Activated T-cell treated with anti-CD3 and anti-CD28 coated beads, Interleukin-2, amount 50 U/mL, for 72 hours (primary cell): ENCODE measurements at places on chromosomes 12 and 14. TPM values are rescaled to one million over a fixed set of nuclear protein-coding genes. Genes with fewer than 3 reads are reported as not detected.

- no peaks in the 10 kb centered on the region for H3K4me1 ChIP-seq
- no peak overlapping the region for H3K4me3 ChIP-seq
- no peaks in the 10 kb centered on the region for H3K36me3 ChIP-seq
- H3K27ac ChIP-seq, result no peak overlapping the region
- no peak for DNase-seq
Observed at GRCh38 chr14:53620317-53620716, 336.3 kb downstream of the BMP4 start.

DNA sequence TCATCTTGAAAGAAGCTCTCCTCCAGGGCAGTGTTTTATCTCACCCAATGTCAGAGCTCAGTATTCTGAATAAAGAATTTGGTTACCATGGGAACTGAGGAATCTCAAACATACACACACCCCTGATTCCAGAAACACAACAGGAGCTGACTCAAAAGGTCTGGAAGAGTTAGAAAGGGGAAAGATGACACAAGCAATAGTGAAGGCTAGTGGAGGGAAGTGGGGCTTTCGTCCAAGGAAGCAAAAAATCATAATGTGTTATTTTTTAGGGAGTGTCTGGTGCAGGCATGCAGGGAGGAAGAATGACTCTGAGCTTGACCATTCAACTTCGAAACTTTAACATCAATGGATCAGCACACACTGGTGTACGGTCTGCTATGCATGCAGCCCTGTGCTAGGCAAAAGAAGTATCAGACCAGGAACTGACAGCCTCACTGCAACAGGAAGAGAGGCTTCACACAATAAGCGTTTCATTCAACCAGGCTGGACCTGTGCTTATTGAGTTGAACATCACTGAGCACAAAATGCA lies 20.3 kb downstream of the HEBP1 start:
- H3K27ac ChIP-seq, result no peak overlapping the region
- DNase-seq, result no peak
- no peak overlapping the region for H3K4me3 ChIP-seq

The APOF gene
- 0.28 TPM for total RNA-seq

DNA sequence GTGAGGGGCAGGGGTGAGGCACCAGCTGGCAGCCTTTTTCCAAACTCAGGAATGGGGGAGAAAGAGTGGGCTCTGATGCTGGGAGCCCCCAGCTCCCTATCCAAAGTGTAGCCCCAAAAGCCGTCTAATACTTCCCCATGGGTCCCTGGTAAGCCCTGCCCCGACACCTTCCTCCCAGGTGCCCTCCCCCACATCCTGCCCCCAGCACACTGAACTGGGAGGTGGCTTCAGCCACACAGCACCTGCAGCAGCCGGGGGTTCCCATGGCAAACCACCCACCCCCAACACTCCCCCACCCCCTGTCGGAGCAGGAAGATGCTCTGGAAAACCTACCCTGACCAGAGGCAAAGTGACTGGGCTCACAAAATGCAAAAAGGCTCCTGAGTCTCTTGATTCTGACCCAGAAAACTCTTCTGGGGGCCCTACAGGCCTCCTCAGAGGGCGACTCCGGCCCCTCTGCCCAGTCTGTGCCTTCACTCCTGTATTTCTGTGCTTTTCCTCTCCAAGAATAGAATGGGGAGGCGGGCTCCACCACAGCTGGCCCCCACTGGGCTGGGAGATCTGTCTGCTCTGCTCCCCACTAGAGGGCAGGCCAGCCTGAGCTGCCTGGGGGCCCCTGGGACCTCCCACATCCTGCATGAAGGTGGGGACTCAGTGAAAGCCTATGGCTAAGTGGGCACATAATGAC lies 81.6 kb downstream of the ITPK1 start:
- peak overlapping the region; percentile 80 for H3K27ac ChIP-seq
- H3K4me3 ChIP-seq, result peak overlapping the region; percentile 1
- peaks cover 27% of the 10 kb centered on the region for H3K4me1 ChIP-seq
- no peaks in the 10 kb centered on the region for H3K27me3 ChIP-seq
- H3K36me3 ChIP-seq, result no peaks in the 10 kb centered on the region

DNA sequence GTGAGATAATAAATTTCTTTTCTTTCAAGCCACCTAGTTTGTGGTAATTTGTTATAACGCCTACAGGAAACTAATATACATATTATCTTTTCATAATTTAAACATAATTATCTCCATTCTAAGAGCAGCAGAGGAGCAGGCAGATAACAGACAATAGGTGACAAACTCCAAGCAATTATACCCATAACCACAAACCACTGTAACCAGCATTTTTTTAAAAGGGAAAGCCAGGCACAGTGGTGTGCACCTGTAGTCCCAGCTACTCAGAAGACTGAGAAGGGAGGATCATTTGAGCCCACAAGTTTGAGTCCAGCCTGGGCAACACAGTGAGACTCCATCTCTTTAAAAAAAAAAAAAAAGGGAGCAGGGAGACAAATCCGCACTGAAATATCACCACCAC lies 54.9 kb downstream of the ATF7 start:
- no peak overlapping the region for H3K27ac ChIP-seq
- no peaks in the 10 kb centered on the region for H3K27me3 ChIP-seq
- DNase-seq, result no peak

DNA sequence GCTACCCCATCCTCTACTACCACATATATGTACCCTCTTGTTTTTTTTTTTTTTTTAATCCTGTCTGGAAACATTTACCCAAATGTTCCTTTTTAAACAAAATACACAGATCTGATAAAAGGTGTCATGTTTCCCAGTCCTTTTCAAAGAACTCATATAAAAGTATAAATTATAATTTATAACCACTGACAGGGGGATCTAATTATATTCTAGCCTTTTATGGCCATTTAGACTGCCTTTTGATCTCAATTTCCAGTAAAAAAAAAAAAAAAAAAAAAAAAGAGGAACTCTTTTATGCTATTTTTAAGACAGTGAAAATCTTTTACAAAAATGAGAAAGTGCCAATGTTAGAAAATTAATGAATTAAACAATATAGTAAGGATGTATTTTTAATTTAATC lies 65.0 kb downstream of the NAV3 start:
- no peaks in the 10 kb centered on the region for H3K27me3 ChIP-seq
- H3K4me1 ChIP-seq, result no peaks in the 10 kb centered on the region
- H3K36me3 ChIP-seq, result peaks cover 2% of the 10 kb centered on the region
- DNase-seq, result no peak
- H3K27ac ChIP-seq, result no peak overlapping the region

DNA sequence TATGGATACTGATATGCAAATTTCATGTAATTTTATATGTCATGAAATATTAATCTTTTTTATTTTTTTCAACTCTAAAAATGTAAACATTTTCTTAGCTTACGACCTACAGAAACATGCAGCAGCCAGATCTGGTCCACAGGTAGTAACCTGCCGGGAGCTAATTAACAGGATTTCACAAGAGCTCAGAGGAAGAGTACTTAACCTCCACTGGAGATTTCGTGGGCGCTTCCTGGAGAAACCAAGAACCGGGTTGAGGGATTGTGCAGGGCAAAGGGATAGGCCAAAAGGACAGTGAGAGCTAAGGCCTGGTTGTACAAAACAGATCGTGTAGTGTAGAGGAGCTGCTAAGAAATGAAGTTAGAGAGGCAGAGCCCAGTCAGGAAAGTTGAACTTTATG lies 315.7 kb downstream of the PAWR start:
- no peaks in the 10 kb centered on the region for H3K27me3 ChIP-seq
- H3K4me3 ChIP-seq, result no peak overlapping the region
- H3K36me3 ChIP-seq, result no peaks in the 10 kb centered on the region

The NGB gene
- not detected for total RNA-seq

GRCh38 chr14:103112400-103113243 lies 10.6 kb upstream of the TNFAIP2 start:
- no peak for DNase-seq
- H3K36me3 ChIP-seq, result no peaks in the 10 kb centered on the region
- no peak overlapping the region for H3K4me3 ChIP-seq
- no peaks in the 10 kb centered on the region for H3K27me3 ChIP-seq

GRCh38 chr14:95841668-95842067 lies 35.0 kb upstream of the TUNAR start:
- H3K36me3 ChIP-seq, result no peaks in the 10 kb centered on the region
- H3K27me3 ChIP-seq, result peaks cover 28% of the 10 kb centered on the region
- no peaks in the 10 kb centered on the region for H3K4me1 ChIP-seq
- no peak overlapping the region for H3K4me3 ChIP-seq

- H3K4me1 ChIP-seq, result no peaks in the 10 kb centered on the region
- H3K4me3 ChIP-seq, result no peak overlapping the region
- no peak for DNase-seq
- peaks cover 8% of the 10 kb centered on the region for H3K36me3 ChIP-seq
- no peaks in the 10 kb centered on the region for H3K27me3 ChIP-seq
Observed at GRCh38 chr12:104823985-104824461, 134.1 kb downstream of the SLC41A2 start.

DNA sequence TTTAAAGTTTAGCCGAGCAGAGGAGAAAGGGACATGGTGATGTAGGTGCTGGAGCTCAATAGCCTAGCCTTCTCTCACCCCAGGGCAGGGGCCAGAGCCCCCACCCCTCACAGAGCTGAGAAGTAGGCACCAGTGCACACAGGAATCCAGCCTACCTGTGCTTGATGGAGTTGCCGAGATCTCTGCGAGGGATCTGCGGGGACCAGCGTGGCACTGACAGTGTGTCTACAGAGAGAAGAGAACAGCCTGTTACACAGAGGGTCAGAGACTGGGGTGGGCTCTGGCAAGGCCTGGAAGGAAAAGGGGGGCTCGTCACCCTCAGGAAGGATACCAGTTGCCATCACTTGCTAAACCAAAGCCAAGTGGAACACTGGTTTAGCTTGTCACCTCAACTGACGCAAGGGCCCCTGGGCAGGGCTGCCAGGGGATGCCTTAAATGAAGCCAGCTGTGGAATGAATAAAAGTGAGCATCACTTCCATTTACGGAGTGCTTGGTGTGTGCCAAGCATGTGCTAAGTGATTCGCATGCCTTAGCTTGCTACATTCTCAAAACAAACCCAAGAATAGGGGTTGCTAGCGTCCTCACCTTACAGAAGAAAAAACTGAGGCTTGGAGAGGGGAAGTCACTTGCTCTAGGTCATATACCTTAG lies 220.8 kb upstream of the NOS1 start:
- no peak for DNase-seq
- H3K4me1 ChIP-seq, result no peaks in the 10 kb centered on the region
- no peak overlapping the region for H3K27ac ChIP-seq
- peaks cover 12% of the 10 kb centered on the region for H3K27me3 ChIP-seq

The PRIMA1 gene
- total RNA-seq, result not detected

The PEX5 gene
- total RNA-seq, result 25.4 TPM

- H3K4me3 ChIP-seq, result no peak overlapping the region
- H3K4me1 ChIP-seq, result peaks cover 4% of the 10 kb centered on the region
- no peaks in the 10 kb centered on the region for H3K36me3 ChIP-seq
- H3K27me3 ChIP-seq, result peaks cover 66% of the 10 kb centered on the region
Observed at GRCh38 chr14:101457301-101457935, 103.9 kb upstream of the DIO3 start.

DNA sequence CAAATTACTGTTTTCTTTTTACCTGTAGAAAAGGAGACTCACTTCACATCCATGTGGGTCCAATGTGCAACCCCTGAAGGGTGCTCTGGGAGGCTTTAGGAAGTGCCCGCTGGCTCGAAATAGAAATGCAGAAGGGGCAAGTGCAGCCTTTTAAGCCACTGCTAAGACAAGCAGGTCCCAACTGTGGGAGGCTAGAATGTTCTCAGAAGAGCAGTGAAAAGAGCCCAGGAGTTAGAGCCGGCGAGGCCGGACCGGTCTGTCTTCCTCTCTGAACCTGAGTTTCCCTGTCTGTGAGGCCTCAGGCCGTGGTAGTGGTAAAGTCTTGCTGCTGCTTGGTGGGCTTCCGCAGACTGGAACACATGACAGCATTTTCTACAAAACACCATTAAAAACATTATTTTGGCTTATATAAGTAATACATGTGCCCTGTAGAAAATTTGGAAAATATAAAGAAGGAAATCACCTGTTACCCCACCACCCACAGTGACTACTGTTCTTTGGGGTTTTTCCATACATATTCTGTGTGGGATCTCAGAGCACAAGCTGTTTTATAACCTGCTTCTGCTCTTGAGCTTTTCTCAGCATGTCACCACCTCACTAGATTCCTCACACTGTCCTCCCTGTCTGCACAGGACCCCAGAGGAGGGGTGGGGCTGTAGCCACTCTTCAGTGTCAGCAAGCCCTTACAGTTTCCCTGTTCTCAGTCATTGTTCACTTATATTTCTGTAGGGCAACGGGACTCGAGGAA lies 6.0 kb downstream of the CKB start:
- no peak overlapping the region for H3K27ac ChIP-seq
- H3K4me3 ChIP-seq, result no peak overlapping the region
- H3K27me3 ChIP-seq, result no peaks in the 10 kb centered on the region

The MYH7 gene
- 0.05 TPM for total RNA-seq

The KMT2D gene
- total RNA-seq, result 68.6 TPM

DNA sequence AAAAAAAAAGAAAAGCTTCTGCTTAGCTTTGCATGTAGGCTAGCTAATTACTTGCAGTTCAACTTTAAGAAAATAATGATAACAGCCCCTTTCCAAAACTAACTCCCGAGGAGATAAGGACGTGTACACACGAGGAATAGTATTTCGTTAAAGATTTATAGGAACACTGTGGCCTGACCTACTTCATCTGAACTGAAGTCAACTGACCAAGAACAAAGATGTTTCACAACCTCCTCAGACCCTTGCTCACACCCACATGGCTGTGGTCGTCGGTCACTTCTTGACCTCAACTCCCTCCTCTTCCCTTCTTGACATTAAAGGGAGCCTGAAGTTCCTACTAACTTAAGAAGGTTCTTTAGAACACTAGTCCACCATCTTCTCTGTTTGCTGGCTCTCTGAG lies 25.3 kb upstream of the FAM181A start:
- no peak overlapping the region for H3K27ac ChIP-seq
- no peak for DNase-seq

- no peak overlapping the region for H3K4me3 ChIP-seq
- peaks cover 47% of the 10 kb centered on the region for H3K4me1 ChIP-seq
- no peaks in the 10 kb centered on the region for H3K27me3 ChIP-seq
Observed at GRCh38 chr14:77375973-77376770, 722 bp downstream of the TMED8 start.

The CAPS2 gene
- total RNA-seq, result 6.3 TPM
